ENCODE measurements at places on chromosomes 6 and 20. TPM values are rescaled to one million over a fixed set of nuclear protein-coding genes. Genes with fewer than 3 reads are reported as not detected.

OPN5 gene
- total RNA-seq, result not detected

PDE7B gene
- total RNA-seq, result 0.49 TPM

DNA sequence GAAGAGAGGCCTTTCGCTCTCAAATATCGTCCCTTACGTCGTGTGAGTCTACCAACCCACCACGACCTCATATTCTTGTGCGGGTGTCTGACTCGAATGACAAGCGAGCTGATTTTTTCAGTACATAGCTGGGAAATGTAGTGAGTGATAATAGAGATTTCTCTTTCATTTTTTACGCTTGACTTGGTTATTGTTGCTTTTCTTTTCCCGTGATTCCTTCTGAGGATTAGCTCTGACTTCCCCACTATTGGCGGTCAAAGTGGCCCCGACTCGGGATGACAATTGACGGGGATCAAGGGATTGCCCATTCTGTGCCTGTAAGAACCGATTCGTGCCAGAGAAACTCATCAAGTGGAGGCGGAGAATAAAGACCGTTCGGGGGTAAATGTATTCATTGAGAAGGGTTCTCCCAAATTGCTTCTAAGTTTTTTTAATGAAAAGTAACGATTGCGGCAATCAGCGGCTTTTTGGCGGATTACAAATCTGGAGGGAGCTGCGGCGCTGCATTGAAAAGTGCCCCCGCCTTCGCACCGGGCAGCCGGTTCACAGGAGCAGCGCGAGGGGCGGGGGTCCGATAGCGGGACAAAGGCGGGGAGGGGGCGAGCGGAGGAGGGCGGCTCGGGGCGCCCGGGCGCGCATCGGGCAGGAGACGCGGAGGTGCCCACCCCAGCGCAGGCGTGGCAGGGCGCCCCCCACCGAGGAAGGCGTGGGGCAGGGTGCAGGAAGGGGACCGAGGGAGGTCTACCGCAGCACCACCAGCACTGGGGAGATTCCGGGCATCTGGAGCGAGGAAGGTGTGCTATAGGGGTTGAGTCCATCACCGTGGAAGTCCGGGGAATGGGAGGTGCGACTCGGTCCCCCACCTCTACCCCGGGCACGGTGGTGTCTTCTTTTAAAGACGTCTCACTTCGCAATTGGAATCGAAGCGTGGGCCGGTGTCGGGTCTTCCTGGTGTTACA is 44.5 kb upstream of the OSTM1 start:
- no peak for DNase-seq

DNA sequence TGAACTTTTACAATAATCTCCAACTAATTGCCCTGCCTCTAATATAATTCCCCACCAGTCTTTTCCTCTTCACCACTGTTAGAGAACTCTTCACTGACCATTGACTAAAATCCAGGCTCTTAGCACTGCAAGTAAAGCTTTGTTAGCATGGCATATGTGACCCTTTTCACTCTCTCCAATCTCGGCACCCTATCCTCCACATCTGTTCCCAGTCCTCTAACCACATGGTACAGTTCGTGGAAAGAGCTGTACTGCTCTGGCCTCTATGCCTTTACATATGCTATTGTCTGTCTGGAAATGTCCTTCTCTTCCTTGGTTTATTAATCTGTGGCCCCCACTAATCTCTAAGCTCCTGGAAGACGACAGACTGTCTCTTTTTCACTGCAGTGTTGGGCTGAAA is 63.0 kb upstream of the EIF2S2 start:
- DNase-seq, result no peak

GRCh38 chr6:20211941-20212391 is 303 bp downstream of the MBOAT1 start:
- DNase-seq, result no peak

DNA sequence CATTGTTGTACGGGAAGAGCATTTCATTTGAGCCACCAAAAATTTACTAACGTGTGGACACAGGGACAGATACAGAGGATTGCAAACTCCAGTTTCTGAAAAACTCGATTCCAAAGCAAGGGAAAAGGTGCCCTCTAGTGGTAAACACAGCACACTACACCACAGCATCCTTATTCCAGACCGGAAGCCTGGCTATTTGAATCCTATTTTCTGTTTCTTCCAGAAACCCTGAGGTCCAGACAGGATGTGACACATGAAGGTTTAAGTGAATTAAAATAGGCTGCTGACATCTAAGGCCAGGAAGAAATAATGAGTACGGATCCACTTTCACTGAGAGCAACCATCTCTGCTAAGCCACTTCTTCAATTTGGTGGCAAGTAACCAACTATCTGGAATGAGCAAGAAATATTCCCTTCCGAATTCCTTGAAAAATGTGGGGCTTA is 31.8 kb upstream of the GMPR start:
- DNase-seq, result no peak
